ENCODE measurements at places on chromosomes 1 and 21.

DNA sequence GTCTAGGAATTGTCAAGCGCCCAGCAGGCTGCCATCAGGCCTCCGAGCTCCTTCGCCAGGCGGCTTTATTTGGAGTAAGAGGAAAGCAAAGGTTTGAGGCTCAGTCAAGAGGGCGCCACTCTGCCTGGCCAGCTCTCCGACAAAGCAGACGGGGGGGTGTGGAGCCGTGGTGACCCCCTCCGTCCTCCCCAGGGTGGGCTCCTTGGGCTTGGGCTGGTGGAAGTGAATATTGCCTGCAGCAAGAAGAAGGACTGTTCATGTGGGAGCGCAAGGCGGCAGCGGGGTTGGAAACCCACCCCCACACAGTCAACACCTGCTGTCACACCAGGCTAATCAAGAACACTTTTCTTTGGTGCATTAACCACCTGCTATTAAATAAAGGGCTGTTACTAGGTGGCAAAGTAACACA, 14.6 kb downstream of the EPHX1 start:
- no peak for DNase-seq

DNA sequence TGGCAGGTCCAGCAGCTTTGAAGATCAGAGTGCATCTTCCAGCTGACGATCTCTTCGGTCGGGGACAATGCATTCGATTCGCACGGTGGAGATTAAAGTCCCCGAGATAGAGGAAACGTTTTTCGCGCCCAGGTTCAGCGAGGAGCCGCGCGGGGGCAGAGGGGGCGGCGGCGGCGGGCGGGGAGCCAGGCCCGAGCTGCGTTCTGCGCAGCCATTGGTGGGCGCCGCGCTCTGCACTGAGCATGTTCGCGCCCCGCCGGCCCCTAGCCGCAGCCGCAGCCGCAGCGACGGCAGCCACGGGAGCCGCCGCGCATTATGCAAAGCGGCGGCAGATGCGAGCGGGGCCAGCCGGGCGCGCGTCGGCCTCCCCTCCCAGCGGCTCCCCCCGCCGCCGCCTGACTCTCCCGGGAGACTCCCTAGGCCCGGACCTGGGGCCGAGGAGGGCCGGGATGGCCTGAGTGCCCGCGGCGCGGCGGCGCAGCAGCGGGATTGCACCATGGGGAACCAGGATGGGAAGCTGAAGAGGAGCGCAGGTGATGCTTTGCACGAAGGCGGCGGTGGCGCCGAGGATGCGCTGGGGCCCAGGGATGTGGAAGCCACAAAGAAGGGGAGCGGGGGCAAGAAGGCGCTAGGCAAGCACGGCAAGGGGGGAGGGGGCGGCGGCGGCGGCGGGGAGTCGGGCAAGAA, at the start of gene FMN2:
FMN2 (plus strand) TSS at position 270 of the 687 bp plus-strand sequence; CDS start at position 497, 227 bp downstream.
- no peak for DNase-seq

- no peak for DNase-seq
These were observed at the start of gene SHISA4 for GRCh38 chr1:201888282-201889089. Gene SHISA4 (plus strand): TSS chr1:201888898. CDS start chr1:201888995, 97 bp downstream.

DNA sequence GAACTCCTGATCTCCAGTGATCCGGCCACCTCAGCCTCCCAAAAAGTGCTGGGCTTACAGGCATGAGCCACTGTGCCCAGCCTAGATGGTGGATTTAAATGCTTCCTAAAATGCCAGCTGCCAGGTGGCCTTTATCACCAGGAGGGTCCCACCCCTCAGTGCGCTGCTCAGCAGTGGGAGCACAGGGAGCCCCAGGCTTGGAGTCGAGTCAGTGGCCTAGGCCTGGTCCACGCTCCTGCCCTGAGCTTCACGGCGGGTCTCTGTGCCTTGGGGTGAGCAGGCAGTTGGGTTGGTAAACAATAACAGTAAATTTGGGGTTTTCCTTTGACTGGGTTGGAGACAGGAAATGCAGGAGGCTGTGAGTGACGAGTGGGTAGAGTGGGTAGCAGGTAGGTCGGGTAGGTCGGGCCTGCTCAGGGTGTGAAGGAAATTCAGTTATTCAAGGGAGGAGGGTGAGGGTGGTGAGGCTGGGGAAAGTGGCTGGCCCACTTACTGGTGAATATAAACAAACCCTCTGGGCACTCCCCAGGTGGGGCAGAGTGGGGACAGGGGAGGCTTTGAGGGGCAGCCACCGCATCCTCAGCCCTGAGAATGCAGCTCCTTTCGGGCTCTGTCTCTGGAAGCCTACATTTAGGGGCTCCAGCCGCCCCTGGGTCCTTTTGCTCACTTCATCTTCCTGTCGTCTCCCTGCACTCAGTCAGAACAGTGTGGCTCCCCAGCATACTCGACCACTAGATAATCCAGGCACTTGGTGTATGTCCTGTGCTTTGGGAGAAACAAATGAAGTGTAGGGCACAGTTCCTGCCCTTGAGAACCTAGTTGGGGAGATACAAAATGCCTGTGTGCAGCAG, 33.5 kb upstream of the IL19 start:
- no peak for DNase-seq

- DNase-seq, result peak; percentile 65
These were observed 25.7 kb downstream of the PRMT2 start for GRCh38 chr21:46661211-46661625.

- no peak for DNase-seq
These were observed 6.0 kb upstream of the SLC27A3 start for GRCh38 chr1:153769221-153769620.

DNA sequence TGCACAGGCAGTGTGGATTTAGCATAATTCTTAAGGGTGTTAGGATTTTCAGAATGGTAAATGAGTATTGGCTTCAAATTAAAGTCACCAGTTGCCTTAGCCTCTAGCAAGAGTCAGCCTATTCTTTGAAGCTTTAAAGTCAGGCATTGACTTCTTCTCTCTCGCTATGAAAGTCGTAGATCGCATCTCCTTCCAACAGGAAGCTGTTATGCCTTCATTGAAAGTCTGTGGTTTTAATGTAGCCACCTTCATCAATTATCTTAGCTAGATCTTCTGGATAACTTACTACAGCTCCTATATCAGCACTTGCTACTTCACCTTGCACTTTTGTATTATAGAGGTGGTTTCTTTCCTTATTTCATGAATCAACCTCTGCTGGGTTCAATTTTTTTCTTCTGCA, 320.2 kb downstream of the PTPRC start:
- DNase-seq, result no peak

- DNase-seq, result no peak
These were observed 175.3 kb downstream of the RWDD3 start for GRCh38 chr1:95409276-95409675.

GRCh38 chr1:24704411-24705259, 40.6 kb upstream of the CLIC4 start:
- no peak for DNase-seq

GRCh38 chr1:68101829-68102228, 51.4 kb upstream of the DIRAS3 start:
- no peak for DNase-seq

DNA sequence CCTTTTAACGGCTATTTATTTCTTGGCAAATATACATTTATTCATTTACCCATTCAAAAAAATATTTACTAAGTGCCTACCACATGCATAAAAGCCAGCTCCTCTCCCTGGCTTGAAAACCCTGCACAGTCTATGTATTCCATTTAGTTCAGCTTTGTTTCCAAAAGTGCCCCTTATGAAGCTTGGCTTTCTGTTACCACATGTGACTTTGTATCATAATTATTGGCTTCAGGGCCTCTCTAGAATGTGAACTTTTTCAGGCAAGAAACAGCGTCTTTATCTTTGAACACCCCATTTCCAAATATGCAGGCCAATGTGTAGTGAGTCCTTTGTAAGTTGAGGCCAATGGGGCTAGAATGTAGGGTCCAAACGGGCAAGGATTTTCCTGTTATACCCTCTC, 69.4 kb downstream of the CACHD1 start:
- DNase-seq, result no peak

GRCh38 chr1:204967451-204967850, 75.6 kb upstream of the CNTN2 start:
- DNase-seq, result no peak

GRCh38 chr1:230143534-230143933, 76.5 kb downstream of the GALNT2 start:
- no peak for DNase-seq

GRCh38 chr1:56831871-56832693, 12.9 kb upstream of the FYB2 start:
- DNase-seq, result peak; percentile 68

DNA sequence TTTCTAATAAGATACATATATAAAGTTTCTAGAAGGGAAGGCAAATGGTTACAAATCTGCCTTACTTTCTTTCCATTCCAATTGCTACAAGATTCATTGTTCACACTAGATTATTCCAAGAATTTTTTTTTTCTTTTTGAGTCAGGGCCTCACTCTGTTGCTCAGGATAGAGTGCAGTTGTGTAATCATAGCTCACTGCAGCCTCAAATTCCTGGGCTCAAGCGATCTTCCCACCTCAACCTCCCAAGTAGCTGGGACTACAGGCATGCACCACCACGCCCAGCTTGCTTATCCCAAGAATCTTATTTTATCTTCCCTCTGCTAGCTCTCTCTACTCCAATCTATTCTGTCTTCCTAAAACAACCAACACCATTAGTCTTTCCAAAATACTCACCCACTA, 81.8 kb downstream of the KIAA0319L start:
- DNase-seq, result no peak

DNA sequence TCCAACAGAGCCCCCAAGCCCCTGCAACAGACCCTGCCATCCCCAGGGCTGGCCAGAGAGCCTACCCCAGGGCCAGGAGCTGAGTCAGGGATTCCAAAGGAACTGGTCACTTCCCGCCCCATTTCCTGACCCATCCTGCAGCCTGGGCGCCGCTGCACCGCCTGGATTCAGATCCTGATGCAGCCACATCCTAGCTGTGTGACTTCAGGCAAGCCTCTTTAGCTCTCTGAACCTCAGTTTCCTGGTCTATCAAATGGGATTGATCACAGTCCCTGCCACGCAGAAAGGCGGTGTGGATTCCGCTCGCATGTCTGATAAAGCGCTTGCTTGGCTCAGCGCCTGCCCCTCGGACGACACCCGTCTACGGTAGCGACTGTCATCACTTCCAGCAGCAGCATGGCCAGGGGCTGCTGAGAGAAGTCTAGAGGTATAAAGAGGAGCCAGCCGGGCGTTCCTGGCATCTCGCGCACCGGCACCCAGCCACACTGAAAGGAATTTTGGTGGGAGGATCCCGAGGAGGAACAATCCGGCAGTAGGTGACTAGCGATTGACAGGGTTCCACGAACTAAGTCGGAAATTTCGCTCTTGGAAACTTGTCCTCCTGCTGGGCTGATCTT, 10.1 kb downstream of the EPHA2 start:
- no peak for DNase-seq

DNA sequence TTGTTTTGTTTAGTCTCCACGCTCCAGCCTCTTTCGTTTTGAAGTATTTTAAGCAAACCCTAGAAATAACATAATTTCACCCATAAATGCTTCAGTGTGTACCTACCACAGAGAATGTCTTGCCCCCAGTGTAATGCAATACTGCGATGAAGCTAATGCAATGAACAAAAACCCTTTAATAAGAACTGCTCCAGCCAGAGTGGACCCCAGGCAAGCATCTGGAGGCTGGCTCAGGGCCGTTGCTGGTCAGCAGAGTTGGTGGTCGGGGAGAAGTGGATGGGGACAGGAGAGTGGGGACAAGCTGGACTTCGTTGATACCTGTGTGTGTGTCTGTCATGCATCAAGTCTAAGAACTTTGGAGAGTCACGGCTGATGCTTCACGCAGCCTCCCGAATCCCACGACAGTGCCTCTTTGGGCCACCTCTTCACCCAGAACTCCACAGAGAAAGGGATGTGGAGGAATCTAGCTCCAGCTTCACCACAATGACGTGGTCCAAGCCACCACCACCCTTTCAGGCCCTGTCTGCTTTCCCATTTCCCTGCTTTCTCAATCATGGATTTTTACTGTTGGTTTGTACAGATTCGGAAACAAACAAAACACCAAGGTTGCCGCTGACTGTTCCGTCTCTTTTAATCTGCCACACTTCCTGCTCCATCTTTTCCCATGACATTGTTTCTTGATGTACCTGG, 108.6 kb upstream of the ERRFI1 start:
- DNase-seq, result no peak

DNA sequence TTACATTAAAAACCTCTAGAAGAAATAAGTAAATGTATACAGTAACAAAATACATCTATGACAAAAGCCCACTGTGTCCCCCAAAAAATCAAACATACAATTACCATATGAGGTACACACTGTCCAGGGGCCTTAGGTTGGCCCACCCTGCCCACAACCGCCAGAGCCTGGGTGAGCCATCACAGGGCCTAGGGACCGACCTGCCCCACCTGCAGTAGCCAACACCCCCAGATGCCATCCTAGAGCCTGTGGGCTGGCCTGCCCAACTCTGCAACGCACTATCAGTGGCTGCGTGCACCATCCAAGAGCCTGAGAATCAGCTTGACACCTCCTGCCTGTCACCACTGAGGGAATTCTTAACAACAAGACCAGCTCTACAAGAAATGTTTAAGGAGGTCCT, 39.0 kb downstream of the FAF1 start:
- DNase-seq, result no peak

GRCh38 chr1:38265293-38266196, 219.0 kb upstream of the POU3F1 start:
- DNase-seq, result no peak

DNA sequence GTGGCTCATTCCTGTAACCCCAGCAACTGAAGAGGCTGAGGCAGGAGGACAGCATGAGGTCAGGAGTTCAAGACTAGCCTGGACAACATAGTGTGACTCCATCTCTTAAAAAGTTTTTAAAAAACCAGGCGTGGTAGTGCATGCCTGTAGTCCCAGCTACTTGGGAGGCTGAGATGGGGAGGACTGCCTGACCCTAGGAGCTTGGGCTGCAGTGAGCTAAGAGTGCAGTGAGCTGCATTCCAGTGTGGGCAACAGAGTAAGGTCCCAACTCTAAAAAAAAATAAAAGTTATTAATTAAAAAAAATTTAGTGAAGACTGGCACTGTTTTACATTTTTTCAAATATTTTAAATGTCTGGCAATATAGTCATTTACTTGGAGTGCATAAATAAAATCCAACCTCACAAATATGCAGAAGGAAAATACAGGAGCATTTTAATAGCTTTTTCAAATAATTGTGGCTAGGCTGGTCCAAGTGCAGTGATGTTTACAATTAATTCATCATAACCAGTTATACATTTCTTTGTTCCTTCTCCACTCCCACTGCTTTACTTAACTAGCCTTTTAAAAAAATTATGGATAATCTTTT, 10.8 kb downstream of the ZBTB8OS start:
- DNase-seq, result no peak

- no peak for DNase-seq
These were observed 28.7 kb upstream of the DIP2A start for GRCh38 chr21:46429754-46430681.

- DNase-seq, result no peak
These were observed 209.8 kb downstream of the TPR start for GRCh38 chr1:186165303-186165702.

- DNase-seq, result no peak
These were observed 108.2 kb downstream of the CLEC20A start for GRCh38 chr1:178388418-178389145.

DNA sequence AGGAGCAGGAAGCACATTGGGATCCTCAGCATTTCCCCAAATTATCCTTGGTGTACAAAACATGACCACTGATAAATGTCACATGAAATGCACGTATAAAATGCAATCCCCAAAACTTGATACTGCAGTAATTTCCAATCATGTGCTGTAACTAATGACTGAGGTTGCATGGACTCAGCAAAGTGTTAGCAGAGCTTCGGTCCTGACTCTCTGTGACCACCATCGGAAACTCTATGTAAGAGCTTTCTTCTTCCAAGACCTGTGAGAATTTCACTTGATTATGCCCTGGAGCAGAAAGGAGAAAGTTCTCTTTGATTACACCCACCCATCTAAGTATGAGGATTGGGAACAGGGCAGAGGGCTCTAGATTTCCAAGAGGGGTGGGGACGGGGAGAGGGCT, 908 bp downstream of the CD53 start:
- no peak for DNase-seq

GRCh38 chr21:29326914-29327554, 28.3 kb downstream of the BACH1 start:
- DNase-seq, result no peak

Measured in activated naive CD8-positive, alpha-beta T cell treated with anti-CD3 and anti-CD28 coated beads, Interleukin-2, amount 50 U/mL, for 24 hours (primary cell).